ENCODE measurements at places on chromosomes 2 and 18.

DNA sequence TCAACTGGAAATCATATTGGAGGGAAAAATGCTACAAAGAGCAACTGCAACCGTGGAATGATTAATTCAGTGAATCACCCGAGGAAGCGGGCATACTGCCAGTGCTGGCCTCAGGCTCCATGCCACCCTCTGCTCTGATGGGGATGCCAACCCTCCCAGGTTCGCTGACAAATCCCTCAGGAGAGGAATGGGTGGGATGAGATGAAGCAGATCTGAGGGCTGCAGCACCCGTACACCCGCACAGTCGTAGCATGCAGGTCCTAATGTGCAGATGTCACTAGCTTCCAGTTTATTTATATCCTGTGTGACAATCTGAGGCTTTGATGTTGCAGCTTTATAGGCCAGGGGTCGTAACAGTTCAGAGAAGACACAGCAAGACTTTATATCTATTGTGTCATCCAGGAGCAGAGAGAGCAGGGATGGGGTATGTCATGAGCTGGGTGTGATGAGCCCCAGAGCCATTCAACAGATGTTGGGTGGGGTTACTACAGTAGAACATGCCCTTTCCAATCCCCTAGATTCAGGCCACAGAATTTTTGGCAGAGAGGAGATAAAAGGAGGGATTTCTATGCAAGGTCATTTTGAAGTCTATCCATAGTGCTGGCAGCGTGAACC is 44.6 kb downstream of the DPP4 start:
- no peak for DNase-seq

- no peak for DNase-seq
These were observed 152.0 kb upstream of the PGAP1 start for GRCh38 chr2:197078535-197078934.

GRCh38 chr2:240255165-240255491 is 114.7 kb upstream of the OTOS start:
- no peak for DNase-seq

DNA sequence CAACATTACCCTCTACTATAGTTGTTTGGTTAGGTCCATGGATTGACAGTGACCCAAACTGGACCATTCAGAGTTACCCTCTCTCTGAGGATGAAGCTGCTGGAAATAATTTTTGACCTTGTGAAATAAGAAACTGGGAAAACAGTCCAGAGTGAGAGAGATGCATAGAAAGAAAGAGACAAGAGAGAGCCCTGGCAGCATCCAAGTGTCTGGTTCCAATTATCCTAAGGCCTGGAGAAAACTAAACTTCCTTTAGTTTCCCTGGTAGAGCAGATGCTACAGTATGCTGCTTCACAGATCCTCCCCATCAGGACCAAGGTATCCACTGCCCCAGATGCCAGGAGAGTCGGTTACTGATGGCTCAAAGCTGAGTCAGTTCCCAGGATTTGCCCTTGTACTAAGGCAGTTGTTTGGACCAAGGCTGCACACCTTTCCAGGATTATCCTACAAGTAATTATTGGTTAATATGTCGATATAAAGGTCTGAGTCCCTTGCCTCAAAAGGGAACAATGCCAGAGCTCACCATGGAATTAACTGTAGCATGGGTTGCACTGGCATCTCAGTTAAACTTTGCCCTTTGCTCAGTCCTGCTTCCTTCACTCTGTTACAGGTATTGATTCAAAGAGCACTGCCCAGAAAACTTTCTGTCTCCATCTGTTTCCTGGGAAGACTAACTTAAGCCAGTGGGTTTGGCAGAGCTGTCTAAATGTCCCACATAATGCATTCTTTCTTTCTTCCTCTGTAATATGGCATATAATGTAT is 14.6 kb upstream of the CHN1 start:
- no peak for DNase-seq

- DNase-seq, result no peak
These were observed 471.3 kb downstream of the ZEB2 start for GRCh38 chr2:144048631-144049060.

- DNase-seq, result no peak
These were observed 62.3 kb upstream of the NABP1 start for GRCh38 chr2:191615596-191615995.

DNA sequence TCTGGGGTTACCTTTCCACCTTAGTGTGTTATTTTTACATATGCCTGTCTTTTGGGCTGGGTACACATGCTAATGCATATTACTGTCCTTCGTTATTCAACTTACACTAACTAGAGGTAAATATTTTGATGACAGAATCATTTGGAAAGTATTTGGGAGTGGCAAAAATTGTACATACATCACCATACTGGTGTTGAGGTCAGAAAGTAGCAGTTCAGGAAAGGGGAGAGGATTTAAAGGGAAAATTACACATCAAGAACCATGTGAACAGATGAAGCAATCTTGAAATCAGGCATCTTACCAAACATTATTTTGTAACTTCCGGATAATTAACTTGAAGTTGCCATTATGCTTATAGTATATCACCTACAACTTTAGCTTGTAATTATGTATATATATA is 379.7 kb downstream of the RND3 start:
- no peak for DNase-seq

DNA sequence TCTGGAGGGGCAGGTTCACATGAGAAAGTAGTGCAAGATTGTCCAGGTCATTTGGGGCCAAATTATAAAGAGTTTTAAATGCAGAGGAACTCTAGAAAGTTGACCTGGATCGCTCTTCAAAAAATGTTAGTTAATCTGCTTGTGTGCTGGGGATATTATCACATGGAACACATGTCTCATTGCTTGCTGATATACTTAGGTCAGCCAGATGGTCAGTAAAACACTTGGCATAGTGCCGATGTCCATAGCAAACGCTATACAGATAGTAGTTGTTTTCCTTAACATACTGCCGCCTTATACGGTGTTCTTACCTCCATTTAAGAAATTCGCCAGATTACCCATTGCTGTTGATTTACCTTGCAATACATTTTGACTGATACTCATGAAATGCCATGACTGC is 103.4 kb upstream of the CWC22 start:
- no peak for DNase-seq

GRCh38 chr2:45477546-45477945 is 133.5 kb downstream of the SRBD1 start:
- no peak for DNase-seq

DNA sequence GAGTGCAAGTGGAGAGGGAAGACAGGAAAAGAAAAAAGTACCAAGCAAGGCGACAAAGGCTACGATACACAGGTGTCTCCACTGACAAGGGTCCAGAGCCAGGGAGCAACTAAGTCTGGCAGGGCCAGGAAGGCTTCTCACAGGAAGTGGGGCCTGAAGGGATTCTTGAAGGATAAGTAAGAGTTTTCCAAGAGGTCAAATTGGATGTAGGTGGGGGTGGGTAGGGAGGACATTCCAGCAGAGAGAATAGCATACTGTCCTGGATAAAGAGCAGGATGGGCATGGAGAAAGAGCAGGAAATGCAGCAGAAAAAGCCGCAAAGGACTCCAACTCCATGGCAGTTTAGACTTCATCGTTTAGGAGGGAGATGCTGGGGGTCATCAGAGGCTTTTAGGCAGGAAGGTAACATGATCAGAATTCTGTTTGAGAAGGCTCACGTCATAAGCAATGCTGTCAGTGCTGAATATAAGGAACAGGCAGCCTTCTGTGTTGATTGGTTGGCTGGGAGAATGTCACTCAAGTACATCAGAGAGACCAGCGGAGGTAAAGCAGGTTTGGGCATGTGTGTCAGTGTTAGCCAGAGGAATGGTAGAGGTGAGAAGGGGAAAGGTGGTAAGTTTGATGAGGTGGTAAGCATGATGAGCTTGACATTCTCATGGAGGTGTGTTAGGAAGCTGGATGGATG is 35.1 kb downstream of the ARHGAP25 start:
- no peak for DNase-seq

- DNase-seq, result no peak
These were observed 105.8 kb upstream of the PID1 start for GRCh38 chr2:229376866-229377265.

DNA sequence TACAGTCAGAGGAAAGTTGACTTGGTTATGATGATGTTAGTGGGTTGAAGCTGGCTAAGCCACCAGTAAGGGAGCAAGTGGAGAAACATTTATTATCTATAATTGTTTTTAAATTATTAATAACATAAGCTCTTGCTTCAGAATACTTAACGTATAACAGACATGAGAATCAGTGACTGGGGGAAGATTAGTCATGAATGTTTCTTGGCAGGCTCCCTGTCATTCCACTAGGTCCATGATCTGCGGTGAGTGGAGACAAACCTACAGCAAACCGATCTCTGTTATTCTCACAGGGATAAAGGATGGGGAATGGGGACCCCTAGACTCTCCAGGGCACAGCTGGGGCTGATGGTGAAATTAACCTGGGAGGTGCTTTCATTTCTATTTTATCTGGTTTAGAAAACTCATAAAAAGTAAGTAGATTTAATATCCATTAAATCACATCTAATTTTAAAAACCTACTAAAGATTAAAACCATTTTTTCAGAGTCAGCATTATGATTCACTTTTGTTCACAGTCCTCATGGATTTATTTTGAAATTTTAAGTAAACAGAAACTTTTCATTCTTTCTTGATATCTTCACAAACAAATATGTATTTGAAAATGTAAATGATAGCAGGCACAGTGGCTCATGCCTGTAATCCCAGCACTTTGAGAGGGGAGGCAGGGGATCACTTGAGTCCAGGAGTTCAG is 420.3 kb downstream of the PTPRM start:
- DNase-seq, result no peak

- peak; percentile 13 for DNase-seq
These were observed 109.0 kb downstream of the SETBP1 start for GRCh38 chr18:44789710-44790109.

DNA sequence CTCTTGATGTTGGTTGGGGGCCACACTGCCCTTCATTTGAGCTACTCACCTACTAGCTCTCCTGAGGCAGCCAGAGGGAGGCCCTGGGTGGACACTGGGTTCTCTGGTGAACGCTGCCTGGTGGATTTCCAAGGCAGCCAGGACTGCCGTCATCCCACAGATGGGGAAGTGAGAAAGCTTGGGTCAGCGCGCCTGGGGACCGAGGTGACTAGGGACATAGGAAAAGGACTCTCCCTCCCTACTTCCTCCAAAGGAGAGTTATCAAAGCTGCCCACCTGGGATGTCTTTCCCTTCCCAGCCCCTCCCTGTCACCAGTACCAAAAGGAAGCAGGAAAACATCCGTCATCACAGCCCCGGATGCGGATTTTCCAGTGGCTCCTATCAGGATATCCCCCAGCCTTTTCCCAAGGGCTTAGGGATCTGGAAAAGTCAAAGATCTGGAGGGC is 3.8 kb upstream of the SEMA4C start:
- DNase-seq, result no peak

DNA sequence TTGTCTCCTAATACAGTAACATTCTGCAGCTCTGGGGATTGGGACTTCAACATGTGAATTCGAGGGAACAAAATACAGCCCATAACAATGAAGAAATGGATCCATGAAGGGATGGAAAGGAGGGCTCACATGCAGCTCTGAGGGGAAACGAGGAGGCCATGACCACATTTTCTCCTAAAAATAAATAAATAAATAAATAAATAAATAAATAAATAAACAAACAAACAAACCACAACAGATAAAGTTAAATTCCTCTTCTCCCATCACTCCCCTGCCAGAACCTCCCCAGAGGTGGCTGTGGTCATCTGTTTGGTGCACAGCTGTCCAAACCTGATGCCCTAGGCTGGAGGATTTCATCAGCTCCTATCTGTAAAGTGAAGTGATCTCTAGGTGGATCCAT is 42.7 kb downstream of the MAL start:
- DNase-seq, result no peak

DNA sequence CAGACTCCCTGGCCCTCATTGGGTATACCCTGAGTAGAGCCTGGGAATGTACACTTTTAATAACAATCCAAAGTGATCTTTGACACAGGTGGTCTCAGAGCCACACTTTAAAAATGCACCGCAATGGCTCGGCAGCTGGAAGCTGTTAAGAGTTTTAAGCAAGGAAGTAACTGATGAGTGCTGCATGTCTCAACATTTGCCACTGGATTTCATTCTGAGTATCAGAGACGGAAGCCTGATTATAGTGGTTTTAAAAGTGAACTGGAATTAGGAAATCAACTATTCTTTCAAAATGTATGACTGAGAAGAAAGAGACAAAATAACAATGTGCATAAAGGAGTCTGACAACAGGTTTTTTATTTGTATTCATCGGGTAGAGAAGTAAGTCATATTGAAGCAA is 7.5 kb downstream of the MBOAT2 start:
- DNase-seq, result no peak

- no peak for DNase-seq
These were observed 74.8 kb downstream of the DYSF start for GRCh38 chr2:71528131-71528591.

- no peak for DNase-seq
These were observed 30.3 kb upstream of the IL1R1 start for GRCh38 chr2:102112271-102112670.

DNA sequence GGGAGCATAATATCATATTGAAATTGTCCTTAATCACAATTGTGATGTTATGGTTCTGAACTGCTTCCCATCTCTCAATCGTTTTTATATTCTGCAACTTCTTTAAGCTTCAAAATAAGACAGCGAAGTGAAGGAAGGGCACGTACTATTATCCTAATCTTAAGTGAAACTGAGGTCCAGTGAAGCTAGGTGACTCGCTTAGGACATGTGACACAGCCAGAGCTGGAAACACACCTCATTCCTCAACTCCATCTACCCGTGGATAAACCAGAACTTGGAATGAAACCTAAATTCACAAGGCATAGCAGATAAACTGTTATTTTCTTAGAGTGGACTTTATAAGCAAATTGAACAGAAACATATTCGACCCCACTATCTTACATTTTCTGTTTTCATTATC is 191.2 kb upstream of the PXDN start:
- DNase-seq, result no peak

DNA sequence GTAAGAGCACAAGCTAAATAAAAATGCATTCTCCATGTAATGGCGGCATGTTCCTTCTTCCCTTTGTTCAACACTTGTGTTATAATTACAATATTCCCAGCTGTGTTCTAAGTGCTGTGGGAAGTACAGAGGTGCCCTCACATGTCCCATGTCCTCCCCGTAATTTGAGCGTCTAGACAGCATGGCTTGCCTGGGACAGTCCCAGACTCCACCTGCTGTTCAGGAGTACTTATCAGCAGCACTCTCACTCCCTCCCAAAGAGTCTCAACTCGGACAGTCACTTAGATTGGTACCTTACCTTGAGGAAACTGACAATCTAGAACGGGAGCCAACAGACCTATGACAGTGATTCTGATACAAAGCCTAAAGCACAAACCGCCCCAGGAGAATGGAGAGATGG is 370.5 kb downstream of the EIPR1 start:
- no peak for DNase-seq

- DNase-seq, result no peak
These were observed 68.4 kb upstream of the CTDP1 start for GRCh38 chr18:79611040-79611681.

DNA sequence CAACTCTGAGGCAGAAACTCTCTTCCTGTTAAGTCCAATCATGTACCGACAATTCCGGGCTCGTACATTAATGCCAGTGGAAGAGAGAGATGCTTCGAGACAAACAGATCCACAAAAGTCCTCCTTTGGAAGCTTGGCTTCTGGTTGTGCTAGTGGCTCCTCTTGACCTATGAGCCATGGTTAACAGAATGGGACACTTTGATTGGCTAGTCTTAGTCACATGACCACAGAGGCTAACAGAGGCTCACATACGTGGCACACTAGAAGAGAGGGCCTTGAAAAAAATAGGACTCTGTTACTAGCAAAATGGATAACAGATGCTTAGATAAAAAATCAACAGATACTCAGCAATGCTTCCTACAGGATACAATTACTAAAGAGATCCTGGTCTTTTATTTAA is 1211.9 kb upstream of the GYPC start:
- no peak for DNase-seq

Data from HEK293T (cell line).